ENCODE measurements at places on chromosomes 7 and 10.

DNA sequence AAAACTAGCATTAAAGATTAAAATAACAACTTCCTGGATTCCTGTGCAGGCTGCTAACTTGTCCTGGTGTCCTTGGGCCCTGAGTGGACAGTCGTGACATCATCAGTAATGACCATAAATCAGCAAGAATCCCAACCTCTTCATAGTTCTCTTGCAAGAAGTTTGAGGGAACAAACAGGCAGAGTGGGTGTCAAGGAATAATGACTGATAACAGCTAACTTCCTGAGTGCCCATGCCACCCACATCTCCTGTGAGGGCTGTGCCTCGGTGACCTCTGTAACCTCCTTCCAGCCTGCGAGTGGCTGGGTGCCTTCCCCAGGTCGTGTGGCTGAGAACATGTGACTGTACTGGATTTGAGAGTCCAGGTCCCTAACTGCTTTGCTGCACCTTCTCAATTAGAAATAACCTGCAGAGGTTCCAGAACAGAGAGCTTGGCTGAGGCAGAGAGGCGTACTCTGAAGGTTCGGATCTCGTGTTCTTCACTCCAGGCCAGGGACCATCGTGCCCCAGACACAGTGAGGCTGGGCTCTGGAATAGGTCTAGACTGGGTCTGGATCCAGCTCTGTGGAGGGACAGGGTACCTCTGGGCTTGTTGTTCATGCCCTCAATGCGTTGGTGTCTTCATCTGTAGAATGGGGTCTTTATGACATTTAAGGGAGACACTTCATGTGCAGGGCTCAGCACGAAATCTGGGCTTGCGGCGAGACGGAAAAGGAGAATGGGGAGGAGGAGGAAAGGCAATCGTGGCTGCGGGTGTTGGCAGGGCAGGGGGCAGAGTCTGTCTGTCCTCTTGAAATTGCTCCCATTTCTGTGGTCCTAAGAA is 313.1 kb upstream of the ZNF32 start:
- DNase-seq: no peak

GRCh38 chr10:22850541-22850940 is 77.3 kb upstream of the ARMC3 start:
- DNase-seq: no peak

DNA sequence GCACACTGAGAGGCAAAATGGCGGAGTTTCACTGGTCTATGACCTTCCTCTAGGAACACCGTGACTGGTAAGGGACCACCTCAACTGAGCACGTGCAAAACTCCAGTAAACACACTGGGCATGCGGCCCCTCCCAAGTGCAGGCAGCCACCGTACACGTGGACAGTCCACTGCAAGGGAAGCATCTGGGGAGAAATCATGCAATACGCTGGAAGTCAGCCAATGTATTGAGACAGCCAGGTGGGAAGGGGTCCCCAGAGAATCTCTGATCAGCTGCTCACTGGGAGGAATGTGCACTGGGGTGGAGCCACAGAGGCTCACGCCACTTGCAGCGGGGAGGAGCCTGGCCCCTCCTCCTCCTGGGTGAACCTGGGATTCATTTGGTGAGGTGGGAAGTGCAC is 49.3 kb downstream of the CFAP46 start:
- DNase-seq: no peak

- no peak for DNase-seq
These were observed 132.2 kb downstream of the CD36 start for GRCh38 chr7:80770675-80771081.

- no peak for DNase-seq
These were observed 28.2 kb downstream of the ZCCHC24 start for GRCh38 chr10:79417266-79417665.

DNA sequence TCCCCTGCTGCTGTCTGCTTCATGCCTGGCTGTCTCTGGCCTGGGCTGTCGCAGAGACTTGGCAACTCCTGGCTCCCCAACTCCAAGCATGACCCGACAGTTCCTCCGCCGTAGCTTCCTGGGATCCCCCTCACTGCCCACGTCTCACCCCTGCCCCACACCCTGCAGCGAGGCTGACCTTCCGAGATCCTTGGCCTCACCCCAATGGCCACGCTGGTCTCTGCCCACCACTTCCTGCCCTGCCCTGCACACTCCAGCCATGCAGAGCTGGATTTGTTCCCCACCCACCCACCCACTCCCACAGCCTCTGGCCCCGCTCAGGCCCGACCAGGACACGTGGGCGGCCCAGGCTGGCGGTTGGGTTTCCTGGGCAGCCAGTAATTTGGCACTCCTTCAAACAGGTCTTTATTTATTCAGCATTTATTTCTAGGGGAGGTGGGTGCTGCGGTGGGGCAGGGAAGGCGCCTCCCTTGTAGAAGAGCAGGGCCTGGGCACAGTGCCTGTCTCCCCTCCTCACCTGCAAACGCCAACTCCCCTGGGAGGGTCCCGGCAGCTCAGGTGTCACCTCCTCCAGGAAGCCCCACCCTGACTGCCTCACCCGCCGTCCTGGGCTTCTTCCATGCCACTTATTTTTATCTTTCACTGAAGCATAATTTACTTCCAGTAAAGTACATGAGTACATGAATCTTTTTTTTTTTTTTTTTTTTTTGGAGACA is 25.5 kb downstream of the GTF2IRD1 start:
- no peak for DNase-seq

DNA sequence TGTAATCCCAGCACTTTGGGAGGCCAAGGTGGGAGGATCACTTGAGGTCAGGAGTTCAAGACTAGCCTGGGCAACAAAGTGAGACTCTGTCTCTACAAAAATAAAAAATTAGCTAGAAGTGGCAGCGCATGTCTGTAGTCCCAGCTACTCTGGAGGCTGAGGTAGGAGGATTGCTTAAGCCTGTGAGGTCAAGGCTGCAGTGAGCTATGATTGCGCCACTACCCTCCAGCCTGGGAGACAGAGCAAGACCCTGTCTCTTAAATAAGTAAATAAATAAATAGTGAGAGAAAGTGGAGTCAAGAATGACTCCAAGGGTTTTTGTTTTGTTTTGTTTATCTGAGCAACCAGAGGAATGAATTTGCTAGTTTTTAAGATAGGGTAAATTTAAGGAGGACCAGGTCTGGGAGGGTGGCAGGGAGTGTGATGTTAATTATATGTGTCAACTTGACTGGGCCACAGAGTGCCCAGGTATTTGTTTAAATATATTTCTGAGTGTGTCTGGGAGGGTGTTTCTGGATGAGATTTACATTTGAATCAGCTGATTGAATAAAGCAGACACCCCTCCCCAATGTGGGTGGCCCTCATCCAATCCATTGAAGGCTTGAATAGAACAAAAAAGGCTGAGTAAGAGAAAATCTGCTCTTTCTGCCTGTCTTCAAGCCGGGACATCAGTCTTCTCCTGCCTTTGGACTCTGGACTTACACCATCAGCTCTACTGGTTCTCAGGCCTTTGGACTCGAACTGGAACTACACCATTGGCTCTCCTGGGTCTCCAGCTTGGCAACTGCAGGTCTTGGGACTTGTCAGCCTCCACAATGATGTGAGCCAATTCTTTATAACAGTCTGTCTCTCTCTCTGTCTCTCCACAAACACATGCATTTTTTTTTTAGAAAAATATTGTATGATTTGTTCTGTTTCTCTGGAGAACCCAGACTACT is 23.5 kb downstream of the IMPDH1 start:
- DNase-seq: no peak

- no peak for DNase-seq
These were observed 29.6 kb upstream of the EIF5AL1 start for GRCh38 chr10:79482741-79483140.

GRCh38 chr7:80480566-80480965 is 31.3 kb downstream of the GNAT3 start:
- DNase-seq: no peak

DNA sequence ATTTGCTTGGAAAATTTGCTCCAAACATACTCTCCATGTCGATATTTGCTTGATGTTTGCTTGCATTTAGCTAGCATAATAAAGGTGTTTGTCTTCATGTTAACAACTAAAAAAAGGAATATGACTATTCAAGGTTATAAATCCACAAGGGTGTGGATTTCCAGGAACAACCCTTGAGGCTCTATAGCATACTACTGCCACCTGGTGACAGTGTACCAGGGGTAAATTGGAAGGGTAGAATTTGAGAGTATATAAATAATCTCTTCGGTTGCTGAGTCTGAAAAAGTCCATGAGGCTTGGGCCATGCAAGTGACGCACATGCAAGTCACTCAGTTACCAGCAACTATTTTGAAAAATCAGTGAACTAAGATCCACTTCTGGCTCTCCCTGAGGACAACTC is 68.4 kb downstream of the SLIT1 start:
- DNase-seq: no peak

GRCh38 chr10:132804785-132805426 is 19.0 kb upstream of the NKX6-2 start:
- no peak for DNase-seq

DNA sequence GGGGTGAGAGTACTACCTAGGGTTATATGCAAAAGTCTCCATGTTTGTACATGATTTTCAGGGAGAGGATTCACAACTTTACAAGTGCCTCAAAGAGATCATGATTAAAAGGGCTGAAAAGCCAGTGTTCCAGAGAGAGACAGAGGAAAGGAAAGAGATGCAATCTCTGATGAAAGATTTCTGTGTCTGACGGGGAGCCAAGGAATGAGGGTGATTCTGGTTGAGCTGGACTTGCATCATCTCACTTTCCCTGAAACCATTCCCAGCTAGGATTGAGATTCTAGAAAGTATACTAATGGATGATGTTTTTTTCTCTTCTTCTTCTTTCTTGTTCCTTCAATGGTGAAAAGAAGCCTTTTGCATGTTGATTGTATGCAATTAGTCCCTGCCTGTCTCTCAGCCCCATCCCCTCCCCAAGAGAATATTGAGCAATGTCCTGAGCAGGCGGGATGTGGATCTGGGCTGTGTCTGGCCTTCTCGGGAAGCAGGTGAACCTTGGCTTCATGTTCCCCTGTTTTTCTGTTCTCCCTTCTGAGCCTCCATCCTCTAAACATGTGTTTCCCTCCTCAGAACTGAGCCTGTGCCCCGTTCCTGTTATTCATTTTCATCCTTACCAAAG is 186.1 kb downstream of the ZNF365 start:
- no peak for DNase-seq

DNA sequence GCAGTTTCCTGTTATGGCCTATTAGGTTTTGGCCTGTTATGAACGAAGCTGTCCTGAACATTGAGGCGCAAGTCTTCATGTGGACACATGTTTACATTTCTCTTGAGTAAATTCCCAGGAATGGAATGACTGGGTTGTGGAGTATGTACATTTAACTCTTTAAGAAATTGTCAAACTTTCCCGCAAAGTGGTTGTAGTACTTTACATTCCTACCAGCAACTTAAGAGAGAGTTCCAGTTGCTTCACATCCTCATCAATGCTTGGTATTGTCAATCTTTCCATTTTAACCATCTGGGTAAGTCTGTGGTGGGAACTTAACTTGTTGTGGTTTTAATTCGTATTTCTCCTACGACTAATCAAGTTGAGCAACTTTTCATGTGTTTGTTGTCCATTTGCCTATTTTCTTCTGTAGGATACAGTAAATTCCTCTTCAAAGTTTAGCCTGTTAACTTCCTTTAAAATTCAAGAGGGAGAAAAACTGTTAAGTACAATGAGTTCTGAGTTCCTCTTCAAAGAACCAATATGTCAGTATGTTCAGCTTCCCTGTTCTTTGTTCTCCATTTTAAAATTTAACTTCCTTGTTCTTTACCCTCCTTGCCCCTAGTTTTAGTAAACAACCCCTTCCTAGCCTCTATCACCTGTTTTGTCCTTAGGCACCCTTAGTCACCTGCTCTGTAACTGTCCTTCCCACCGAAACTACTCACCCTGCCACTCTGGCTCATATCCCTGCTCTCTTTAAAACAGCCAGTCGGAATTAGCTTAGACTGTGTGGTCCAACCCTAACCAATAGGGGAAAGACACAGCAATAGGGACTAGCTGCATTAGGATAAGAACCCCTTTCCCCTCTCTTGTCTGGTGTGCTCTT is 74.0 kb downstream of the FAM241B start:
- DNase-seq: no peak

DNA sequence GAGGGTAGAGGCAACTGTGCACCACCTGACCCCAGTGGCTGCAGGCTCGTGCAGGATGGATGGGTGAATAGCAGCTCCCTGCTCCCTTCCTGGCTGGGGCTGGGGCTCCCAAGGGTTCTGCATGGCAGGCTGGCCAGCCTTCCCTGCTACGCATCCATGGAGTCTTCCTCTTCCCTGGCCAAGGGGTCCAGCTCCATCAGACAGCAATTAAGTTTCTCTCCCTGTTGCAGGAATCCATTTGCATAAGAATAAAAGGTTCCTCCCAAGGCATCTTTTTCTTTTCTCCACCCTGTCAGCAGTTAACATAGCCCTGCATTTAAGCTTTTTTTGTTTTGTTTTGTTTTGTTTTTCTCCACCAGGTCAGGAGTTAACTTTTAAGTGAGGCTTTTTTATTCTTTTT is 10.0 kb upstream of the CPA2 start:
- no peak for DNase-seq

DNA sequence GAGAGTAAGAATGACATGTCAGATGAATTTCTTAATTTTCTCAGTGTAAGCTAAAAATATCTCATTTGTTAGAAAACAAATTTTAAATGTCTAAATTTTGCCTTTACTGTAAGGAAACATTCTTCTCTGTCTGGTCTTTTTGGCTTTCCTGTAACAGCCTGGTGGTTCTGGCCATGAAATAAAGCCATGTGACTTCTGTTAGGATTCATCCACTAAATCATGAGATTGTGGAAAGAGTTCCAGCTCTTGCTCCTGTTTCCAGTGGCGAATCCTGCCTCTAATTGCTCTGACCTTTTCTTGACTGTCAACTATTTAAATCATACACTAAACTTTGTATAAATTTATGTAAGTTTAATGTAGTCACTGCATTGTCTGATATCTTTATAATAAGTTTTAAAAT is 398.5 kb upstream of the AKR1E2 start:
- DNase-seq: no peak

DNA sequence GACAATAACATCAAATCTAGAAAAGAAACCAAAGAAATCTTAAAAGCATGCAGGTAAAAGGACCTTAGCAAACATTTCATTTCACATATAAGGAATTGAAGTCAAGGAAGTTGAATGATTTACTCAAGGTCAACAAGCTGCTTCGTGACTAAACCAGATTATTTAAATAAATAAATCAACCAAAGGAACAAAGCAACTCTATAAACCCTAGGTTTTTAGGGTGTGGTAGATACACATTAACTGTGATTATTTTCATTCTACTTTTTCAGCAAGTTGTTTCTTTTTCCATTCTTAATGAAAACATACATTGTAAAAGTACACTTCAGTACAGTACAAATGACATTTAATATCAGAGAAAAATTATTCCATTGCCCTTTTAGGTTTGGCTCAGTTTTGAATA is 382.0 kb upstream of the STEAP1 start:
- no peak for DNase-seq
